Spinal cord (tissue), 10 donors: ENCODE measurements at places on chromosomes 12 and 14.
A peak's percentile ranks its signal among the peaks of the same experiment; 100 is the strongest.

DNA sequence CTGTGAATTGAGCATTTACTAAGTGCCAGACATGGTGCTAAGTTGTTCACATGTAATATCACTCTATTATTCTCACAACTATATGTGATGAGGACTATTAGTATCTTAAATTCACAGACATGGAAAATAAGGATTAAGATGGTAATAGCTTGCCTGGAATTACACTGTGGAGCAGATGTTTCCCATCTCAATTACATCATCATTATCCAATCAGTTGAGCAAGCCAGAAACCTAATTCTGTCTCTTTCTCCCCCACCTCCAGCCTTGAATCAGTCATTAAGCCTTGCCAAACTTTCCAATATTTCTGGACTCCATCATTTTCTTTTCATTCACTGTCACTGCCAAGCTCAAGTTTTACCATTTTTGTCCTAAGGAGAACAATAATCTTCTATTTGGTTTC is 287.8 kb upstream of the KITLG start:
- DNase-seq, result no peak
- no peak overlapping the region for H3K4me3 ChIP-seq
- no peaks in the 10 kb centered on the region for H3K36me3 ChIP-seq
- no peaks in the 10 kb centered on the region for H3K27me3 ChIP-seq
- no peak overlapping the region for H3K27ac ChIP-seq
- no peaks in the 10 kb centered on the region for H3K4me1 ChIP-seq

- no peak for DNase-seq
- H3K36me3 ChIP-seq, result no peaks in the 10 kb centered on the region
- no peaks in the 10 kb centered on the region for H3K27me3 ChIP-seq
- no peak overlapping the region for H3K4me3 ChIP-seq
- no peak overlapping the region for H3K27ac ChIP-seq
Measured at GRCh38 chr12:65522956-65523860, 244.7 kb downstream of the MSRB3 start.

GRCh38 chr12:65536351-65536750 is 257.9 kb downstream of the MSRB3 start:
- no peaks in the 10 kb centered on the region for H3K36me3 ChIP-seq
- no peak overlapping the region for H3K27ac ChIP-seq
- DNase-seq, result no peak
- H3K4me3 ChIP-seq, result no peak overlapping the region

DNA sequence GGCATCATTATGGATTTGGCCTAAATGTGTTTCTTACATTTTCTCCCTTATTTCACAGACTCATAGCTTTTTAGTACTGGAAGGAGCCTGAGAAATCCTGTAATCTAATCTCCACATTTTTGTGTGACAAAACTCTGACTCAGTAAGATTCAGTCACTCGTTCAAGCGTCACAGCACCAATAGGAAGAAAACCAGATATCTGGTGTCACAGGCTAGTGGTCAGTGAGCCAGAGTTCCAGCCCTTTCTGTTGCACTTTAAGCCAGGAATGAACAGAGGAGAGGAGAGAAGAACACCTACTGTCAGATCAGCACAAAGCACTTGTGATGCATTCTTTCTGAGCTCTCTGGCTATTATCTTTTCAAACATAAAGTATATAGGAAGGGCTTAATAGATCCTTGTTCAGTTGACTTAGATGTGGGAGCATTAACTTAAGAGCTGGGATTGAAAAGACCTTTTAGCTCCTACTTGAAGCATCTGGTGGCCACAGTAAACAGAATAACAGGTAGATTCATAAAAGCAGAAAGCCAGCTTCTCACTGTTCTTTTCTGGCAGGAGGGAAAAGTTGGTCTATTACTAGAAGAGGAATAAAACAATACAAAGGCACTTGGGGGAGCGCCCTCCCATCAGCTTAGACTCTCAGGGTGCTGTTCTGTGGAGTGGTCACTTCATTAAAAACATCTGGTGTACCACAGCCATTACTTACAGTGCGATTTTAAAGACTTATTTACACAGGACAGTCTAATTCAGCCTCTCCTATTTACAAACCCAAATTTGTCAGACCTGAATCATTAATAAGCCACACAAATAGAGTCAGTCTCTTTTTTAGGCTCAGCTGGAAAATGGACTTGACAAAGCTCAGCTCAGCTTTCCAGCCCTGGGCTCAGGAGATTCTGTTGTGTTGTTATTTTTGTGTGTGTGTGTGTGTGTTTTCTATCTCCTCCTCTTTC is 12.2 kb upstream of the NID2 start:
- no peaks in the 10 kb centered on the region for H3K27me3 ChIP-seq
- no peak for DNase-seq
- no peak overlapping the region for H3K27ac ChIP-seq
- H3K4me3 ChIP-seq, result no peak overlapping the region

DNA sequence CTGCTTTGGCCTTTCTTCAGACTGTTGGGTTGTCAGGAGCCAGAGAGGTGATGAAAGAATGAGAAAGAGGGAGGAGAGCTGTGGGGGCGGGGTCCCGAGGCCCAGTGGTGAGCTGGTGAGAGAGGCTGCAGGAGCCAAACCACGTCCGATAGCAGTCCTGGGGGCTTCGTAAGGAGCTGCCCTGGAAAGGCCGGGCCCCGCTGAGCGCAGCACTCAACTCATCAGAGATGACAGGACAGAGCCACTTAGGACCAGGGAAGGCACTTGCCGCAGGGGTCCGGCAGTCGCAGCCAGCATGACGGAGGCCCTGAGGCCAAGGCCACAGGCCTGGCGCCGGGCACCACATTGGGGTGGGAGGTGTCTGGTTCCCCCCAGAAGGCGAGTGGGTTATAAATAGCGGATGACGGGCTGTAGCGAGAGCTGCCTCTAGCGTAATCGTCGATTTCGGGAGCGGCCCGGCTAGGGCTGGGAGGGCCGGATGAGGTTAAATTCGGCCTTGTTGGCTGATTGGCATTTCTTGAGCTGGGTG is 179.0 kb downstream of the TSPAN9 start:
- no peak for DNase-seq
- H3K4me3 ChIP-seq, result no peak overlapping the region
- H3K27ac ChIP-seq, result no peak overlapping the region
- H3K27me3 ChIP-seq, result no peaks in the 10 kb centered on the region
- H3K4me1 ChIP-seq, result peaks cover 35% of the 10 kb centered on the region
- H3K36me3 ChIP-seq, result peaks cover 5% of the 10 kb centered on the region

- DNase-seq, result no peak
- H3K4me1 ChIP-seq, result no peaks in the 10 kb centered on the region
- no peaks in the 10 kb centered on the region for H3K27me3 ChIP-seq
- peaks cover 18% of the 10 kb centered on the region for H3K36me3 ChIP-seq
Measured at GRCh38 chr12:49524660-49525324, 14.0 kb upstream of the KCNH3 start.

GRCh38 chr12:94874518-94875302 is 128.8 kb downstream of the NDUFA12 start:
- H3K27me3 ChIP-seq, result peaks cover 31% of the 10 kb centered on the region
- DNase-seq, result peak; percentile 62
- H3K4me3 ChIP-seq, result peak overlapping the region; percentile 42
- H3K4me1 ChIP-seq, result peaks cover 15% of the 10 kb centered on the region
- no peak overlapping the region for H3K27ac ChIP-seq
- no peaks in the 10 kb centered on the region for H3K36me3 ChIP-seq

DNA sequence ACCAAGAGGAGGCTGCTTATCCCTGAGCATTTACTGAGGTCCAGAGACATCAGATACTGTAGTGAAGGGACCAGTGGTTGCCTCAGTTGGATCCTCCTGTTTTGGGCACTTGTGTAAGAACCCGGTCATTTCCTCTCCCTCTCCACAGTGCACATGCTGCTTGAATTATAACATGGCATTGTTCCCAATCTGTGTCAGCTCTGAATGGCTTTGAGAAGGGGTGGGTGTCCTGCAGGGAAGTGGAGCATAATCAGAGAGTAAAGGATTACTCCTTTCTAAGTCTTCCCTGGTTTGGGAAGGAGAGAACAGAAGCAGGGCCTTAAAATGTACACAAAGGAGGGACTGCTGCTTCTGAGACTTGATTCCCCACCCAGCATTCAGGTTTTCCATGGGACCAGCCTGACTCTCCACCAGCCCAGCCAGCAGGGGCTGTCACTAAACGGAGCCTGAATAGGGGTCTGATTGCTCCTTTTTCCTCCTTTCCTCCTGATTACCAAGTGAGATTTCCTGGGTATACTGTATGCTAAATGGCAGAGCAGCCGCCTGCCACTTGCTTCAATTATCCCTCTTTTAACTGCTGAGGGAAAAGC is 78.4 kb downstream of the NRXN3 start:
- DNase-seq, result peak; percentile 77
- no peaks in the 10 kb centered on the region for H3K27me3 ChIP-seq
- peaks cover 1% of the 10 kb centered on the region for H3K36me3 ChIP-seq
- H3K4me1 ChIP-seq, result peaks cover 12% of the 10 kb centered on the region
- H3K4me3 ChIP-seq, result no peak overlapping the region

- DNase-seq, result no peak
- no peaks in the 10 kb centered on the region for H3K36me3 ChIP-seq
- H3K4me1 ChIP-seq, result no peaks in the 10 kb centered on the region
Measured at GRCh38 chr12:14841761-14842160, 1.6 kb downstream of the ART4 start.

DNA sequence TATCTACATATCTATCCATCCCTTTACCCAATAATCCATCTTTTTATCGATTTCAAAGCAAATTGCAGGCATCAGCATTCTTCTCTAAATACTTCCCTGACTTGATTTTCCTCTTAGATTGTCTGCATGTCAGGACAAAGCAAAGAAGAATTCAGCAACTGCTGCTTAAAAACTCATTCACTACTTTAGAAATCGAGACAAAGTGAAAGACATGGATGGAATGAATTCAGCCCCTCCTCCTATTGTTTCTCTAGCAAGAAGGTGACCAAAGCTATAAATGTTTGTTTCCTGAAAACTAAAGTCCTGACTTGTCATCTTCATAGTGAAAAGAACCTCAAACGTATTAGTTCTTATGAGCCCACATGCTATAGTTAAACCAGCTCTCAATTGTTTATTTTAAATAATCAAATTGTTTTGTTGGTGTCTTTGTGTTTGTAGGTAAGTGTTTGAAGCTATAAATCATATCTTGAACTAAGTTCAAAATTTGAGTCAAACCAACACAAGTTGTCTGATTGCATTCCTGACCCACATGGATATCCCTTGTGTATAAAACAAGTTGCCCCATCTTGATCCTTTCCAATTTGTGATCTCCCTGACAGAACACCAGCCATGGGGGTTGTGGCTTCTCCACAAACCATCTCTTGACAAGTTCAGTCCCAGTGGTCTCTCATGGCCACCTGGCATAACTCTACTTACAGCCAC is 58.6 kb upstream of the ARHGAP5 start:
- H3K27ac ChIP-seq, result peak overlapping the region; percentile 35
- H3K27me3 ChIP-seq, result no peaks in the 10 kb centered on the region
- no peaks in the 10 kb centered on the region for H3K36me3 ChIP-seq
- DNase-seq, result no peak
- H3K4me3 ChIP-seq, result no peak overlapping the region

- no peak for DNase-seq
- H3K27me3 ChIP-seq, result no peaks in the 10 kb centered on the region
- no peak overlapping the region for H3K27ac ChIP-seq
- H3K4me1 ChIP-seq, result no peaks in the 10 kb centered on the region
- no peak overlapping the region for H3K4me3 ChIP-seq
Measured at GRCh38 chr14:63986789-63987533, 134.2 kb downstream of the SYNE2 start.

DNA sequence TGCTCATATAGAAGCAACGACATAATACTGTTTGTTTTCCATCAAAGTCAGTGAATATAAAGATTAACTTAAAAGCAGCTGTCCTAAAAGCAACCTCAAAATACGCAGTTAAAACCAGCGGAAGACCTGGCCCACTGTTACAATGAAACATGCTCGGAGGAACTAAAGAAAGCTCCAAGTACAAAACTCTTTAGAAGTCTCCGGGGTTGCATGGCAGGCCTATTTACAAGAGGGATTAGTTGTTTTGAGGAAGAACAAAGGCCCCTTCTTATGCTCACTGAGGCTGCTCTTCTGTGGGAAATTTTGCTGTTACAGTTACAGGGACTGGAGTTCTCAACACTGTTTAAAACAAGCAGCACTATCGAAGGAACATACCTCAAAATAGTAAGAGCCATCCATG is 75.9 kb upstream of the C12orf71 start:
- no peaks in the 10 kb centered on the region for H3K27me3 ChIP-seq
- H3K36me3 ChIP-seq, result no peaks in the 10 kb centered on the region
- peak; percentile 19 for DNase-seq
- H3K27ac ChIP-seq, result peak overlapping the region; percentile 16
- H3K4me1 ChIP-seq, result no peaks in the 10 kb centered on the region

DNA sequence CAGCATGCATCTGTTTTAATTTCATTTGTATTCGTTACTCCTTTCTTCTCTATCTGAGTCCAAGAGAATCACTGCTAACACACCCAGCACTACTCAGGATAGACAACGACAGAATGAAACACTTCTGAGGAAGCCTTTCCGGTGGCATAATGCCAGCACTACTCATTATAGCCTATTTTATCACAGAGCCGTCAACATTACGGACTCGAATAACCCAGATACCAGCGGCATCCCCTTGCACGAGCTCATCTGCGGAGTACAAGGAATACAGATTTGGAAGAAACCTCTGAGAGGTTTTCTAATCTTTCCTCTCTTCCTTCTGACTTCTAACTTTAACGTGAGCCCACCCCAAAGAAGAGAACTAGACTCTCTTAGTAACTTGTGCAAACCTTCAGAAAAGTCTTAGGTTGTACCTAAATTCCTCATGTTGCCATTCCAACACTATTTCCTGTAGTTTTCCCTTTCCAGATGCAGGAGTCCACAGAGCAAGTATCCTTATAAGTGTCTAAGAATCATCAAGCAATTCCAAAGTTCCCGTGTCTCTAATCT is 248.1 kb downstream of the APAF1 start:
- peaks cover 6% of the 10 kb centered on the region for H3K4me1 ChIP-seq
- H3K27ac ChIP-seq, result peak overlapping the region; percentile 52
- peak; percentile 82 for DNase-seq
- H3K27me3 ChIP-seq, result peaks cover 20% of the 10 kb centered on the region

- H3K36me3 ChIP-seq, result no peaks in the 10 kb centered on the region
- H3K27ac ChIP-seq, result peak overlapping the region; percentile 76
- DNase-seq, result no peak
- H3K4me1 ChIP-seq, result peaks cover 12% of the 10 kb centered on the region
- H3K27me3 ChIP-seq, result no peaks in the 10 kb centered on the region
Measured at GRCh38 chr14:53152184-53152886, 788 bp downstream of the DDHD1 start.

DNA sequence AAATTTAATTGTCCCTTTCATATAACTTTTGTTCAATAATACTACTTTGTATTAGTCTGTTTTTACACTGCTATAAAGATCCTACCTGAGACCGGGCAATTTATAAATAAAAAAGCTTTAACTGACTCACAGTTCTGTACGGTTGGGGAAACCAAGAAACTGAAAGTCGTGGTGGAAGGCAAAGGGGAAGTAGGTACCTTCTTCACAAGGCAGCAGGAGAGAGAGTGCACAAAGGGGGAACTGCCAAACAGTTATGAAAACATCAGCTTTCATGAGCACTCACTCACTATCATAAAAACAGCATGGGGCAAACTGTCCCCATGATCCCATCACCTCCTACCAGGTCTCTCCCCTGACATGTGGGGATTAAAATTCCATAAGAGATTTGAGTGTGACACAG is 1069.0 kb downstream of the FSCB start:
- DNase-seq, result no peak
- H3K27ac ChIP-seq, result no peak overlapping the region
- no peaks in the 10 kb centered on the region for H3K27me3 ChIP-seq
- no peak overlapping the region for H3K4me3 ChIP-seq

GRCh38 chr14:104406831-104407230 is 172.7 kb upstream of the C14orf180 start:
- peak; percentile 41 for DNase-seq
- H3K27ac ChIP-seq, result no peak overlapping the region
- H3K27me3 ChIP-seq, result no peaks in the 10 kb centered on the region
- no peaks in the 10 kb centered on the region for H3K36me3 ChIP-seq
- no peaks in the 10 kb centered on the region for H3K4me1 ChIP-seq
